ENCODE measurements at places on chromosomes 12 and 14.

DNA sequence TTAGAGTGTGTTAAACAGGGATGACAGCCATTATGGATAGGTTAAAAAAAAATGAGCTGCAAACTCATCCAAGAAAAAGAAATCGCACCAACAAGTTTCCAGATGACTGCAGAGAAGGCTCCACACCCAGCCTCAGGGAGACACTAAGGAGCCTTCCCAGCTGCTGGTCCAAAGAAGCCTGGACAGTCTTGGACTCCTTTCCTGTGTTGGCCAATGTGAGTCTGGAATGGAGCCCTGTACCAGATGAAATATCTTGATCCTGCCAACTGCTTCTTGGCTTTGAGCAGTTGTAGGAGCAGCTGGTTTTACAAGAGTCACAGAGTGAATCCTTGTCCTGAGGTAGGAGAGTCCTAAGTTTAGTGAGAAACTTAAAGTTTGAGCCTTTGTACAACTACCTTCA lies 44.5 kb downstream of the SLC38A1 start:
- DNase-seq: no peak

DNA sequence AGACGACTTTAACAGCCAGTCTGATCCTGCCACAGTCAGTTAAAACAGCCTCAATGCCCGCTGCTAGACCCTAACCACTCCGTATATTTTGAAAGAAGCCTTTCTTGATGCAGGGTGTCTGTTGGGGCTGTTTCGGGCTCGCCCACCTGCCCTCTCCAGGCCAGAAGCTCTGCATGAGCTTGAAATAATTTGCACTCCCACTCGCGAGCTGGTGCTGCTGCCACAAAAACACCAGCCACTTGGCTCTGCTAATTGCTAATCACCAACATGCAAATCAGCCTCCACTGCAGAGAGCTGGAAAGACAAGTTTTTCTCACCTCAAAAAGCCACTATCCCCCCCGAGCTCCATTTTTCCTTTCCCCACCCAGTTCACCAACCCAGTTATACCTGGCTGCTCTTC lies 15.5 kb downstream of the BAZ2A start:
- no peak for DNase-seq

DNA sequence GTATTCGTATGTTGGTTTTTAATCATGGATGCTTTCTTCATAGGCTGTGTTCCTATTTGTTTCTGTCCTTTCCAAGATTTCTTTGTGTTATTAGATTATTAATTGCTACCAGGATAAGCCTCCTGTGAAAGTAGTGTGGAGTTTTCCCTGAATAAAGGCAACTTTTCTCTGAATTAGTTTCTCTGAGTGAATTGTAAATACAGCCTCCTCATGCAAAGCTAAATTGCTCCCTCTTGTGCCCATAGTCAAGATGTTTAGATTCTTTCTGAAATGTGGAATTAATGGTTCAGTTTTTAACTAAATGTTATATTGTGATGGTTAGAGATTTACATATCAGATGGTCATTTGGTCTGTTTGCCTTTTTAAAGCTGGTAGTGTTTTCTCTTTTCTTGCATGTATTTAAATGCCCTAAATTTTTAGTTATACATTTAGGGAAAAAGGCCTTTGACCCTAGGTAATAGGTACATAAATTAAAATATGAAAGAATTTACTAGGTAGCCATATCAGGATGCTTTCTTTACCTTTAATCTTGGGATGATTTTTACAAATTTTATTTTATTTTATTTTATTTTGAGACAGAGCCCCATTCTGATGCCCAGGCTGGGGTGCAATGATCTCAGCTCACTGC lies 8.9 kb downstream of the APAF1 start:
- DNase-seq: peak; percentile 51

DNA sequence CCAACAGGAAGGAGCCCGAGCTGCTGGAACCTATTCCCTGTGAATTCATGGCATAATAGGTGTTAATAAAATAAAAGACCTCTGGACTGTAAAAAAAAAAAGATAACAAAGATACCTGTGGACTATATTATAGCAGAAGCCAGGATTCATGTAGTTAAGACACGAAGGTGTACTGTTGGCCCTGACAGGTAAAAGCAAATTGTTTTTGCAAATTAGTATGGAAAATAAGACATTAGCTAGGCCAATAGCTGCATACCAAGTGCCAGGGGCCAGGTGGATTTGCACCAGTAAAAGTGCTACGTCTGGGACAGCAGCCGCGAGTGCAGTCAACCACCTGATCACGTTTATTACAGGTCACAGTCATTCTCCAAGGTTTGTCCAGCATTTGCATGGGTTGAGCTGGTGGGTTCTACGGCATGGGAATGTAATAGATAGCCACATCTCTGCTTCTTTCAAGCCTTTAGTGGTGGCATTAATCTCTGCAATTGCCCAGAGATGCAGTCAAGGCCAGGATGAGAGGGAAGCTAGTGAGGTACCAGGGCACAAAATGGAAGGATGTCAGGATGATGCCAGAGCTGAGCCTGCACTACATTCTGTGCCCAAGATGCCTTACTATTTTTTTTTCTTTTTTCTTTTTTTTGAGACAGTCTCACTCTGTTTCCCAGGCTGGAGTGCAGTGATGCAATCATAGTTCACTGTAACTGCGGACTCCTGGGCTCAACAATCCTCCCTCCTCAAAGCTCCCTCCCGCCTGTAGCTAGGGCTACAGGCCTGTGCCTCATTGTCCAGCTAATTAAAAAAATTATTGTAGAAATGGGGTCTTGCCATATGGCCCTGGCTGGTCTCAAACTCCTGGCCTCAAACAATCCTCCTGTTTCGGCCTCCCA lies 26.3 kb downstream of the TNFAIP2 start:
- DNase-seq: no peak

- no peak for DNase-seq
Measured at GRCh38 chr12:24491968-24492367, 456.9 kb downstream of the BCAT1 start.

- DNase-seq: no peak
Measured at GRCh38 chr14:62916551-62916950, 128.7 kb downstream of the KCNH5 start.

DNA sequence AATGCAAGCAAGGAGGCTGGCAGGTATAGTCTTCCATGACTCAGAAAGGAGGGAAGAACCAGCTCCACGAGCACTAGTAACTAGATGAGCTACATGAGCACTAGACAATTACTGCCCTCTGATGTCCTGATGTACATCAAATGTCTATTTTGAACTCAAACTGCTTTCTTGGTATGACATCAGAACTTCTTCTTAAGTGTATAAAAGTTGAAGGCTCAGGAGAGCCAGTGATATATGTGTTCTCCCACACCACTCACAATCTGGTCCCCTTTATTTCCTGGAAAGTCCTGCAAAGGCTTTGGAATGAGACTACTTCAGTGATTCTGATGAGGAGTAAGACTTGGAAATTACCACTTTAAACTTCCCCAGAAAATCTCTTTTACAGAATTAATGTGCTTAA lies 18.5 kb upstream of the DHRS7 start:
- DNase-seq: peak; percentile 21

DNA sequence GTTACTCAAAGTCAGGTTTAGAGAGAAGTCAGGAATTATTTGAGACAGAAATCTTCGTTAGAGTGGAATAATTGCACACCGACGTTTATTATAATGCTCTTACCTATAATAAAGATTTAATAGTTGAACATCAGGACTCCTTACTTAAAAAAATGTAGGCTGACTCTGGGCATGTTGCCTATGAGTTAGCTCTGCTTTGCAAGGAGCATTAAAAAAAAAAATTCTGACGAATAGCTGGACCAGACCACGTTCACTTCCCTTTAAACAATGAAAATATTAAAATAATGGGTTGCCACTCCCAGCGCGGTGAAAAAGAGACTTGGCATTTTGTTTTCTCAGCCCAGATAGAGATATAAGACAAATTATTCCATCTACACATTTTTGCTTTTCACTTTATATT lies 574 bp upstream of the FANCM start:
- DNase-seq: peak; percentile 19

GRCh38 chr14:95303552-95303951 lies 16.2 kb downstream of the CLMN start:
- no peak for DNase-seq

- no peak for DNase-seq
Measured at GRCh38 chr12:109715310-109716091, 1.9 kb downstream of the FAM222A start.

- DNase-seq: no peak
Measured at GRCh38 chr14:43165651-43166050, 1341.4 kb downstream of the FSCB start.

DNA sequence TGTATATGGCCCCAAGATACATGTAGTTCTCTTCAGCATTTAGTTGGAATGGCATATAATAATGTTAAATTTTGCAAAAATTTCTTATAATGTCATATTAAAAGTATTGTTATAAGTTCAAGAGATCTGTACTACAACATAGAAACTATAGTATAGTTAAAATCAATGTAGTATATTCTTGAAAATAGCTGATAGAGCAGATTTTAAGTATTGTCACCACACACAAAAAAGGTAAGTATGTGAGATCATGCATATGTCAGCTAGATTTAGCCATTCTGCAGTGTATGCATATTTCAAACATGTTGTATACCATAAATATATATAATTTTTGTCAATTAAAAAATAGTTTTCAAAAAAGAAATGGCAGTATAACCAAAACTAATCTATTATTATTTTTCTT lies 86.5 kb downstream of the PLBD1 start:
- DNase-seq: no peak

DNA sequence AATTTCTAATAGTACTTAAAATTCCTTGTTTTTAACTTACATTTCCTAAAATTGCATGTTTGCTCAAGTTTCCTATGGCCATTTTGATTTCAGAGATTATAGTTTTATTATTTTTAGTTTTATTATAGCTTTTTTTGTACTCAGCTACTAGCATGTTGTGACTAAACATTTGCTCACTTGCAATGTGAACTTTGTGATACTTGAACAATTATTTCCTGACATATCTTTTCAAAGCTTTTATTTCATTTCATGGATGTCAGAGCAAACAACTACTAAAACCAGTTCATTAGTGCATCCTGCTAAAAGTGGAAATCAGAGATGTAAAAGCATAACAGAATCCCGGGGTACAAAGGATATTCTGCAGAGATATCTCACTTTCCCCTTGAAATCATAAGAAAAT lies 33.6 kb upstream of the PCNX4 start:
- DNase-seq: no peak

GRCh38 chr14:34872822-34873588 lies 2.2 kb downstream of the BAZ1A start:
- peak; percentile 24 for DNase-seq

All from fibroblast of skin of right biceps (primary cell).